Left cardiac atrium (tissue), 4 donors: ENCODE measurements at places on chromosomes 16 and 17. TPM values are rescaled to one million over a fixed set of nuclear protein-coding genes. Genes with fewer than 3 reads are reported as not detected.
A peak's percentile ranks its signal among the peaks of the same experiment; 100 is the strongest.

Gene TIMP2
- 191 TPM for total RNA-seq

DNA sequence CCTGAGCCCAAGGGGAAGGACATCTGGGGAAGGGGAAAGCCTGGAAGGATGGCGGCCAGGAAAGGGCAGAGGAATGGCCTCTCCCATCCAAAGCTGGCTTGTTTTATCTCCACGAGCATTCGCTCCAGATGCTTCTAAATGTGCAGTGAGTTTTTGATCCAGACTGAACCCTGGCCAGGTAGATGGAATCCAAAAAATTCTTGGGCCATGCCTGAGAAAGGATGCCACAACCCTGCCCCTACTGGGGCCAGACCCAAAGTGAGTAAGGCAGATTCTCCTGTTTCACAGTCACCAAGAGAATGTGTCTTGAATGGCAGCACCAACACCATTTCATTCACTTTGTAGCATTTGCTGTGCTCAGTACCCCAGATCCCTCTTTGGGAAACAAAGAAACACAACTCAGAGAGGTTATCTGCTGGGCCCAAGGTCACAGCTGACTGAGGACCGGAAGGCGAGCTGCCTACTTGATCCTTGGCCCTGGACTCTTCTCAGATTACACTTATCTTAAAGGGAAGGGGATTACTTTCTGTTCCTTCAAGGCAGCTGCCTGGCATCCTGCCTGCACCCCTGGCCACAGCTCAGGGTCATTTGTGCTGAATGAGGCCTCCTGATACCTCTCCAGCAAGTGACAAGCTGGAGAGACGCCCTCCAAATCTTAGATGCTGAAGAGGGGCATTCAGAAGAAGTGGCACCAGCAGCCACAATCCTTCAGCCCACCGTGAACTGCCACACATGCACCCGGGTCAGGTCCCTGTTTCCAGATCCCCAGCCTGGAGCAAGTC, 3.6 kb downstream of the LRRC75A start:
- no peak for DNase-seq

- peak; percentile 71 for DNase-seq
These were observed 22.1 kb upstream of the PHF12 start for GRCh38 chr17:28973425-28973824.

Gene NPIPB2
- 2.4 TPM for total RNA-seq

GRCh38 chr17:7841396-7841914, 7.4 kb downstream of the KDM6B start:
- peak; percentile 94 for DNase-seq

DNA sequence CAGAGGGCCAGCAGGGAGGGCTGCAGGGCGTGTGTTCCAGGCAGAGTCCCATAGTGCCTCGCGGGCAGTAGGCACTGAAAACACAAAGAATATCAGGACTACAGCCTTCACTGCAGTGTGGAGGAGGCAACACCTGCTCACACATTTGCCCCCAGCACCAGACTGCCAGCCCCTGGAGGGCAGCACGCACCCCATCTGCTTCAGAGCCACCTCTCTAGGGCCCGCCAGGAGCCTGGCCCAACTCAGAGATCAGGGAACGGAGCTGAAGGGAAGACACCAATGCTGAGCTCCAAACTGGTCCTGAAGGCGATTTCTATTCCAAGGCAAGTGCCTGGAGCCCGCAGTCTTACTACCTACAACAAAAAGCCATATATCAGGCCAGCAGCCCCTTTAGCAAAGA, 130.3 kb downstream of the ZNF423 start:
- DNase-seq = no peak

- DNase-seq = no peak
These were observed 33.0 kb upstream of the PMP22 start for GRCh38 chr17:15298176-15298575.

Gene CA5A
- not detected for total RNA-seq

DNA sequence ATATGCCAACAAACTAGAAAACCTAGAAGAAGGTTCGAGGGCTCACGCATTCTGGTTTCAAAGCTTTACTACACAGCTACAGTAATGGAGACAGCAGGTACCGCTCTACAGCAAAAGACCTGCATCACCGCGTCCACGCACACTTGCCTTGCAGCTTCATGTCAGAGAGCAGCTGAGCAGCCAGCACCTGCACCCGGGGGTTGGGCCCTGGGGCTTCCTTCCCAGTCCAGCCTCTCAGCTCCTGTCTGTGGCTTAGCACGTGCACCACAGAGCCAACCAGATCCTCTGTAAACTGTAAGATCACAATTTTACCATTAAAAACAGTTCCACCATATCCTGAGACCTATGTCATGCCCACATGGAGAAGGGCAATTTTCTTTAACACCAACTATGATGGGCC, 15.3 kb downstream of the MEAK7 start:
- no peak for DNase-seq
